ENCODE measurements at places on chromosomes 13 and 19.
A peak's percentile ranks its signal among the peaks of the same experiment; 100 is the strongest.

DNA sequence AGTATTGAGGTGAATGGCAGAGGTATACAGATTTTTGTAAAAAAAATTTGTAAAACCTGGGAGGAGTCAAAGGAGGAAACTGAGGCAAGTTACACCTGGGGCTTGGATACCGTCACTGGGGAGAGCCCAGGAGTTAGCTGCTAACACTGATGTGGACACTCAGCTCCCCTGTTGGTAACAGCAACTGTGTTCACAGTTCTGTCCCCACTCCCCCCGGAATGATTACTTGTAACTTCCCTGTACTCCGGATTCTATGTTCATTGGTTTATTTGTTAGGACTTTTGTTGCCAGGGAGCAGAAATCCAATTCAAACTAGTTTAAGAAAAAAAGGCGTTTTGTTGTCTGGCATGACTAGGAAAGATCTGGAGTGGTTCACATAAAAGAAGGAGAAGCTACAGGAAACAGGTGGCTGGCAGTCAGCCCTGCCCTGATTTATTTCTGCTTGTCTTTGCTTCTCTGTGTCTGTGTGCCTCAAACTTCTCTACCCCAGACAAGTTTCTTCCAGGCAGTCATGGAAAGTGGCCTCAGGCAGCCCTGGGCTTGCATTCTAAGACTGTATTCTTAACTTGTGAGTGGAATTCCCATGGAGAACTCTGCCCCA is 2.3 kb upstream of the GPR12 start:
- DNase-seq = no peak

GRCh38 chr19:329876-330275 is 14.7 kb downstream of the MIER2 start:
- DNase-seq = no peak

GRCh38 chr13:28058866-28059613 is 41.3 kb downstream of the FLT3 start:
- DNase-seq = peak; percentile 8

- DNase-seq = no peak
These were observed 21.4 kb downstream of the UHRF1 start for GRCh38 chr19:4930664-4931063.

DNA sequence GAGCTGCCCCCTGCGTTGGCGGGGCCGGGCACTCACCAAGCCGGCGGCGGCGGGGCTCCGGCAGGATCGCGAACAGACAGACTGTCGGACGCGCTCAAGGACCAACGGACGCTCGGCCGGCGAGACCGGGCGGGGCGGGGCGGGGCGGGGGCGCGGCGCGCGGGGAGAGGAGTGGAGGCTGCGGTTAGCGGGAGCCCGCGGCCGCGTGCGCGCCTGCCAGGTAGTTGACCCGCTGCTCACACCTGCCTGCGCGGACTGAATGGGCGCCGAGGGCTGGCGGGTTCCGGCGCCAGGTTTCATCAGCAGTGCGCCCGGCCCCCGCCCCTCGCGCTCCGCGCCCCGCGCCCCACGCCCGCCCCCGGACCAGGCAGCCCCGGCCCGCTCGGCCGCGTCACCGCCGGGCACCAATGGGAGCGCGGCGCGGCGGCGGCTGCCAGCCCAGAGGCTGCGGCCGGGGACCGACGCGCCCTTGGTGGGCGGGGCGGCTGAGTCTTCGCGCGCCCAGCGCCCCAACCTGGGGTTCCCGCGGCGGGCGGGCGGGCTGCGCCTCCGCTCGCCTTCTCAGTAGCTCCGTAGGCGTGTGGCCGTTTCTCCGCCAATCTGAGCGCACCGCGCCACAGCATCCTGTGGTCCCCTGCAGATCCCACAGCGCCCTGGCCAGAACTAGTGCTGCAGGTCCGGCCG is at the start of gene SLC7A1:
Gene SLC7A1 (minus strand): TSS at position 309 of the 684 bp plus-strand sequence. CDS start 59,500 bp downstream, outside the sequence.
- peak; percentile 55 for DNase-seq

DNA sequence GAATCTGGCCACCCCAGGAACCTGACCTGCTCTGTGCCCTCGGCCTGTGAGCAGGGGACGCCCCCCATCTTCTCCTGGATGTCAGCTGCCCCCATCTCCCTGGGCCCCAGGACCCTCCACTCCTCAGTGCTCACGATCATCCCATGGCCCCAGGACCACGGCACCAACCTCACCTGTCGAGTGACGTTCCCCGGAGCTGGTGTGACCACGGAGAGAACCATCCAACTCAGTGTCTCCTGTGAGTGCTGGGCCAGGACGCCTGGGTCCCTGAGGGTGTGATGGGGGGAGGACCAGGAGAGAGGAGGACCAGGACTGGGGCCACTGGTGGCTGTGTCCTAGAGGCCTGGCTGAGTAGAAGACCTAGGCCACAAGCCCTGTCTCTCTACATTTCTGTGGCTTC is 13.0 kb upstream of the CD33 start:
- DNase-seq = no peak

GRCh38 chr19:56838024-56838908 is 2.3 kb downstream of the PEG3 start:
- DNase-seq = no peak

DNA sequence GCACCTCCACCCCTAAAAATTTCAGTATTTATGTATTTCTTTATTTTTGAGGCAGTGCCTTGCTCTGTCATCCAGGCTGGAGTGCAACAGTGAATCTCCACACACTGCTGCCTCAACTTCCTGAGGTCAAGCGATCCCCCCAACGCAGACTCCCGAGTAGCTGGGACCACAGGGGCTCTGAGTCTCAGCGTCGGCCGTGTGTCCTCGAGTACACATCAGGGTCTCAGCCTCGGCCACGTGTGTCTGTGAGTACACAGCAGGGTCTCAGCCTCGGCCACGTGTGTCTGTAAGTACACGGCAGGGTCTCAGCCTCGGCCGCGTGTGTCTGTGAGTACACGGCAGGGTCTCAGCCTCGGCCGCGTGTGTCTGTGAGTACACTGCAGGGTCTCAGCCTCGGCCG is 21.2 kb downstream of the C2CD4C start:
- DNase-seq = no peak

GRCh38 chr13:23025864-23026608 is 154.7 kb upstream of the SGCG start:
- DNase-seq = no peak

- DNase-seq = no peak
These were observed 46.8 kb downstream of the C13orf46 start for GRCh38 chr13:113926951-113927660.

Measured in stimulated activated CD8-positive, alpha-beta memory T cell treated with anti-CD3 and anti-CD28 coated beads, Interleukin-7, amount 100 ng/mL, for 1 hour (primary cell).